ENCODE measurements at places on chromosomes 4 and X. TPM values are rescaled to one million over a fixed set of nuclear protein-coding genes. Genes with fewer than 3 reads are reported as not detected.

The HTN1 gene
- not detected for total RNA-seq

GRCh38 chr4:102772738-102773340 is 12.1 kb upstream of the MANBA start:
- no peaks in the 10 kb centered on the region for H3K36me3 ChIP-seq
- H3K4me3 ChIP-seq = no peak overlapping the region
- H3K27me3 ChIP-seq = no peaks in the 10 kb centered on the region
- no peak overlapping the region for H3K27ac ChIP-seq
- H3K4me1 ChIP-seq = no peaks in the 10 kb centered on the region

The PAGE2B gene
- not detected for total RNA-seq

DNA sequence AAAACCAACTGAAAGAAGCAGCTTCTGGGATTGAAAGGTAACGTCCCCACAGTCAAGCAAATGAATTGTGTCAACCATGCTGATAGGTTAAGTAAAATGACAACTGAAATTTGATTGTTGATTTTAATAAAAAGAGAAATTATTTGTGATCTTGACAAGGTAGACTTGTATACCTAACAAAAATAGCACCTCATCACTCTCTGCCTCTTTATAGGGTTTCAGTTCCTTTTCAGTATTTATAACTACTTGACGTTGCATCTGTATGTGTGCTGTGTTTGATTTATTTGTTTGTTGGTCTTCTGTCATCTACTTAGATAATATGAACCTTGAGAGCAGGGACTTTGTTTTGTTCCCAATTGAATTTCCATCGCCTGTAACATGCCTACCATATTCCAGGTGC is 7.9 kb upstream of the PPP3CA start:
- H3K36me3 ChIP-seq = no peaks in the 10 kb centered on the region
- no peak for DNase-seq
- no peak overlapping the region for H3K4me3 ChIP-seq
- peaks cover 14% of the 10 kb centered on the region for H3K27me3 ChIP-seq
- H3K27ac ChIP-seq = no peak overlapping the region
- H3K4me1 ChIP-seq = no peaks in the 10 kb centered on the region

- H3K27me3 ChIP-seq = no peaks in the 10 kb centered on the region
- H3K4me1 ChIP-seq = peaks cover 5% of the 10 kb centered on the region
- no peak overlapping the region for H3K4me3 ChIP-seq
- H3K36me3 ChIP-seq = peaks cover under 1% of the 10 kb centered on the region
- no peak for DNase-seq
- no peak overlapping the region for H3K27ac ChIP-seq
Observed at GRCh38 chr4:48564151-48564550, 74.1 kb downstream of the ZAR1 start.

DNA sequence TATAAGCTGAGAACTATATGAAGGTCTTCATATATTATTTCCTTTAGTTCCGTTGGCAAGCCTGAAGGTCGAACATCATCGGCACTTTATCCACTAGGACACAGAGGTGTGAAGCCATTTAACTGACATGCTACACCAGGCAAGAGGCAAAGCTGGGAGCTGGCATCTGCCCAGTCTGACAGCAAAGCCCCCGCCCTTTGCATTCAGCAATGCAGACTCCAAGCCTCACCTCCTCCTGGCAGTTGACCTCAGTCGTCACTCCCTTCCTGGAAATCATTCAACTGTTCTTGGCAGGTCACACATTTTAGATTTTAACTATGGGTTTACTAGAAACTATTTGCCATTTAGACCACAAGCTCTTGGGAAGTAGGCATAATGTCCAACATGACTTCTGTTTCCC is 135.8 kb upstream of the FRG1 start:
- no peak overlapping the region for H3K4me3 ChIP-seq
- no peaks in the 10 kb centered on the region for H3K27me3 ChIP-seq
- peaks cover 1% of the 10 kb centered on the region for H3K36me3 ChIP-seq
- H3K4me1 ChIP-seq = no peaks in the 10 kb centered on the region

- no peaks in the 10 kb centered on the region for H3K4me1 ChIP-seq
- DNase-seq = no peak
- no peaks in the 10 kb centered on the region for H3K36me3 ChIP-seq
- H3K27ac ChIP-seq = no peak overlapping the region
- no peak overlapping the region for H3K4me3 ChIP-seq
Observed at GRCh38 chr4:102139132-102139573, 206.1 kb downstream of the SLC39A8 start.

All from natural killer cell treated with Interleukin-12 subunit alpha and Interleukin-12 subunit beta and Interleukin-15 and Interleukin-18, amount 100 ng/mL, for 72 hours (primary cell).